ENCODE measurements at places on chromosomes 6 and 20.

DNA sequence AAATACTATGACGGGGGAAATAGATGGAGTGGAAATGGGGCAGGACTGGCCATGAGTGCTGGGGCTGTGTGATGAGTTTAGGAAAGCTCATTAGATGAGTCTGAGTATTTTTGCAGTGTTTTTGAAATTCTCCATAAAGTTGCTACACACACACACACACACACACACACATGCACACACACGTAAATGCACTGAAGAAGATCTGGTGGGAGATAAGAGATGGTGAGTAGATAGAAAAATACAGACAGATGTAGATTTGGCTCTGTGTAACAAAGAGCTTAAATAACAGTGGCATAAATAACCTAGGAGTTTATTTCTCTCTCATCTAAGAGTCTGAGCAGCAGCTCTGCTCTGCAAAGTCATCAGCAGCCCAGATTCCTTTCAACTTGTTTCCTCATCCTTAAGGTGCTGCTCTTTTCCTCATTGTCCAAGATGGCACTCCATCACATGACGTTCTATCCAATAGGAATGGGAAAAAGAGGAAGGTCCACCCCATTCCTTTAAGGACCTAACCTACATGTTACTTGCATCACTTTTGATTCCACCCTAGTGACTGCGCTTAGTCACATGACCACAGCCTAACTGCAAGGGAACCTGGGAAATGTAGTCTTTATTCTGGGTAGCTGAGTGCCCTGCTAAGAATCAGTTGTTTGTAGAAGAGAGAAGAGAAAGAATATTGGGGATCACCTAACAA, 76.4 kb downstream of the EYA2 start:
- ATAC-seq: peak; percentile 41

- ATAC-seq: no peak
These were observed 48.0 kb upstream of the FOXQ1 start for GRCh38 chr6:1263850-1264377.

DNA sequence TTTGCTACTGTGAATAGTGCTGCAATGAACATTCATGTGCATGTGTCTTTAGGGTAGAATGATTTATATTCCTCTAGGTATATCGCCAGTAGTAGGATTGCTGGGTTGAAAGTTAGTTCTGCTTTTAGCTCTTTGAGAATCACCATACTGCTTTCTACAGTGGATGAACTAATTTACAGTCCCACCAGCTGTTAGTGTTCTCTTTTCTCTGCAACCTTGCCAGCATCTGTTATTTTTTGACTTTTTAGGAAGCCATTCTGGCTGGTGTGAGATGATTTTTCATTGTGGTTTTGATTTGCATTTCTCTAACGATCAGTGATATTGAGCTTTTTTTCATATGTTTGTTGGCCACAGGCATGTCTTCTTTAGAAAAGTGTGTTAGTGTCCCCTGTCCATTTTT, 40.0 kb downstream of the PLG start:
- ATAC-seq: no peak

GRCh38 chr20:18748987-18749386, 64.6 kb upstream of the SCP2D1 start:
- no peak for ATAC-seq
